Gastroesophageal sphincter (tissue), 4 donors: ENCODE measurements at places on chromosomes 6 and 20.

DNA sequence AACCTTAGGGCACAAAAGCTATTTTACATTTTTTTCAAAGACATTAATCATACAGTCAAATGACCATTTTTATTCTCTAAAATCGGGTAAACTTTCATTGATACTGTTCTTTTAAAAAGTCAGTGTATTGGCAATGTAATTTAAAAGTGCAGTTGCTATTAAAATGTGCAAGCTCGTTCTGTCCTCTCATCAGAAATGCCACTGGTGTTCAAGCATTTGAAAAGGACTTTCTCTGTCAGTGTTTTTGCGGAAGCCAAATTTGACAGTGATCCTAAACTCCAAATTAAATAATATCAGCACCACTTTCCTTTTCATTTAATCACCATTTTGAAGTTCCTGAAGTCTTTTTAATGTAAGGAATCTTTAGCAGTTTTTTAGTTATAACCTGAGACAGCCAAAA is 69.6 kb downstream of the AFG1L start:
- no peak for ATAC-seq

DNA sequence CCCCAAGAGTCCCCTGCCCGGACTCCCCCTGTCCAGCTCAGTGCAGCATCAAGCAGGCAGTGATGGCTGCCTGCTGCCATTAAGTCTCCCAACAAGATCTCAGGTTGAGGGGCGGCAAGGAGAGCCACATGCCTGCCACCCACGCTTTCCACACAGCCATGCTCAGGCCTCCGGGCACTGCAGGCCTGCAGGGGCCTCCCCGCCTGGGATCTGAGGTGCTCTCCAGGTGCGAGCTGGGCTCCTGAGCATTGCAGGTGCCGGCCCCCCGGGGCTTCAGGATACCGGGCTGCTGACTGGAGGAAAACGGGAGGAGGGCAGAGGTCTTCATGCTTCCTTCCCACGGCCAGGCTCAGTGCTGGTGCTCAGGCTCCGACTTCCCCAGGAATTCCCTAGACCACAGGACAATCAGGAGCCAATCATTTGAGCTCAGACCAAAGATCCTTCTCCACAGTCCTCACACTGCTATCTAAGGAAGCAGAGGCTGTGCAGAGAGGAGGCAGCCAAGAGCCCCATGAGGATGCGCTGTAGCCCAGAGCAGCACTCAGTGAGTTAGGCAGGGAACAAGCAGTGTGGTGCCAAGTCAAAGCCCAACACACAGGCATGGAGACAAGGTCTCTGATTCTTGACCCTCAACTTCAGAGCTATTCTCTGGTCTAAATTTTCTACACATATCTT is 52.7 kb downstream of the PYGB start:
- no peak for ATAC-seq

DNA sequence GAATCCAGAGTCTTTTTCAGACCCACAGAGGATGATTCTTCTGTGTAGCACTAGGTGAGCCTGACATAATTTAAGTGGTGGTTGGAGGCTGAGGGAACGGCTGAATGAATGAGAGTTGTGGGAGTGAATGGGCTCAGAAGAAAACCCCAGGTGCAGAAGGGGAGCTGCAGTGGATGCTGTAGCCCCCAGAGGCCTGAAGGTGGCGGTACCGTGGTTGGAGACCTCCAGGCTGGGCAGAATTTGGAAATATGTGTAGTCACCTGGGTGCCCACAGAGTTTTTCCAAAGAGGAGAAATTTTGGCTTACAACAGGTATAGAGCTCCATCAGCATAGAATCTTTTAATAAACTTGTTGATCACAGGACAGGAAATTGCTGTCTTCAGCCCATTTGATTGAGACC is 6.5 kb upstream of the RAET1G start:
- ATAC-seq: no peak

GRCh38 chr20:44075191-44075949 is 111.6 kb downstream of the JPH2 start:
- ATAC-seq: no peak

GRCh38 chr6:8322659-8323058 is 112.7 kb downstream of the SLC35B3 start:
- no peak for ATAC-seq

DNA sequence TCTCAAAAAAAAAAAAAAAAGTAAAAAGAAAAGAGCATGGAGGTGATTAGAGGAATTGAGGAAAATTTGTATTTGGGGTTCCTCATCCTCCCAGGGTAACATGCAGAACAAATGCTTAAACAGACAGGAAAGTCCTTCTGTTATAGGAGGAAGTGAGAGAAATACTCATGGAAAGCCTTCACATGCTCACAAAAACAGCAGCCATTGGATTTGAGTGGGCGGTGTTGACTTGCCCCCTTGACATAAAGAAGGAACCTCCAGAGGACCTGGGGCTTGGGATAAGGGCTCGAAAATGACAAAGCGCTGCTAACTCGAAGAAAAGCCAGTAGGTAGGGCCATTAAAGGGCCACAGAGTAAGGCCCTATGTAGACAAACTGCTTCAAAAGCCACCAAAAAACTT is 17.5 kb upstream of the SAMHD1 start:
- no peak for ATAC-seq

GRCh38 chr20:51444922-51445438 is 97.5 kb downstream of the NFATC2 start:
- ATAC-seq: no peak

DNA sequence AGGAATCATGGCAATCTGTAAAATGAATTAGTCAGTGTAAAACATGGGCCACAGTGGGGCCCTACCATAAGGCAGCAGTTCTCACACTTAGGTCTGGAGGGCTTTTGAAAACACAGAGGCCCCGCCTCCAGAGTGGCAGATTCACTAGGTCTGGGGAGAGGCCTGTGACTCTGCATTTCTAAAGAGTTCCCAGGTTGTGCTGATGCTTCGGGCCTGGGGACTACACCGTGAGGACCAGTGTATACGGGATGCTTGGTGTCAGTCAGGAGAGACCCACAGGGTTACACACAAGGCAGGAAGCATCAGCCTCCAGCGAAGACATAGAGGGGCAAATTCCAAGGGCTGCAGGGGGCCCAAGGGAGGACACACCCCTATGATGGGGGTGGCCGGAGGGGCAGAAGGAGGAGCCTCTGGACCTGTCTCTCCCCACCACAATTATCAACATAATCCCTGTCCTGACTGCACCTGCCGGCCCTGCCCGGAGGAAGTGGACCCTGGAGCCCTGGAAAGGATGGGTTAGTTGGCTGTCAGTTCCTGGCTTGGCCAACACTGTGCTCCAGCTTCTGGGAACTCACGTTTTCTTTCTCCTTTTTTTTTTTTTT is 46.7 kb downstream of the FGD2 start:
- no peak for ATAC-seq

DNA sequence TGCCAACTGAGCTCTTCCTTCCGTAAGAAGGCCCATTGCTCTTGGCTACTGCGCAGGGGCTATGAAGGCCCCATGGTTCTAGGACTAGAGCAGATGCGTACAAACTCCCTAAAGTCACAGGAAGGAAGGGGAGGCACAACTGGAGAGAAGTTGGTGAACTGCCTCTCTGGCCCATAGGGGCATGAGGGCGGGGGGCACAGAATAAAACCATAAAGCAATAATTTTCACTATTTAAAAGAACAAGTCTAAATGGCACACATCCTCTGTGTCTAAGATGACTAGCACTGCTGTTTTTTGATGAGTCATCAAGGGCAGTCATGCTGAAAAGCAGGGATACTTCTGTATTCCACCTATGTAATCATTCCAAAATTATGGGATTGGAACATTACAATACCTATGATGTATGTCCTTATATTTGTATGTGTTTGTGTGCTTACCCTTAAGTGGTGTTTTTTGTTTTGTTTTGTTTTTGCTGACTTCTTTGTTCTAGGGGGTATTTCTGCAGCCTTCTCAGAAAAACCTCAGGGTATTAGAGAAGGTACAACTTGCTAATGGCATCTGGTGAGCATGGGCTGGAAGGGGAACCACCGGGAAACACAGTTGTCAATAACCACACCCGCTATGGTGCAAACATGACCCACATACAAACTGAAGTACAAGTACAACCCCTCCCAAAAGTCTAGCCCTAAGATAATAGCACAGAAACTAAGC is 36.9 kb downstream of the B4GALT5 start:
- peak; percentile 39 for ATAC-seq

DNA sequence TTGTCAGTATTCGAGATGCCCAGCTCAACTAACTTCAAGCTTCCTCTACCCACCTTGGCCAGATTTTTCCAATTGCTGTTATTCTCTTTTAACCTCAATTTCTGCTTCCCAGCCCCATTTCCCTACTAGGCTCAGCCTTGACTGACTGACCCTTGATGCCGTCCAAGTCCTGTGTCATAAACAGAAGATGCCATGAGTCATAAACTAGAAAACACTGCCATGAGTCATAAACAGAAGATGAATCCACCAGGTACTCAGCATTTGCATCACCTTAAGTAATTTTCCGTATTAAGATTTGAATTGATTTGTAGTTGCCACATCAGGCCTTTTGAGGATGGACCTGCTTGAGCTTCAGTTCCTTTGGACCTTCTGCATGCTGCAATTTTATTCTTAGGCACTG is 123.8 kb downstream of the FAM83B start:
- ATAC-seq: no peak
